ENCODE measurements at places on chromosomes 6 and 20.

DNA sequence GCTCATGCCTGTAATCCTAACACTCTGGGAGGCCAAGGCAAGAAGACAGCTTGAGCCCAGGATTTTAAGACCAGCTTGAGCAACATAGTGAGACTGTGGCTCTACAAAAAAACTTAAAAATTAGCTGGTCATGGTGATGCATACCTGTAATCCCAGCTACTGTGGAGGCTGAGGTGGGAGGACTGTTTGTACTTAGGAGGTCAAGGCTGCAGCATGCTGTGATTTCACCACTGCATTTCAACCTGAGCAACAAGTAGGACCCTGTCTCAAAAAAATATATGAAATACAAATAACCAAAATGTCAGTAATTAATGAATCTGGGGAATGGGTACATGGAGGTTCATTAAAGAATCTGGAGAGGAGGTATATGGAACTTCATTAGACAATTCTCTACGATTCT is 9.9 kb downstream of the FKBP5 start:
- DNase-seq: no peak

GRCh38 chr20:18628330-18628920 is 40.6 kb downstream of the DTD1 start:
- no peak for DNase-seq

DNA sequence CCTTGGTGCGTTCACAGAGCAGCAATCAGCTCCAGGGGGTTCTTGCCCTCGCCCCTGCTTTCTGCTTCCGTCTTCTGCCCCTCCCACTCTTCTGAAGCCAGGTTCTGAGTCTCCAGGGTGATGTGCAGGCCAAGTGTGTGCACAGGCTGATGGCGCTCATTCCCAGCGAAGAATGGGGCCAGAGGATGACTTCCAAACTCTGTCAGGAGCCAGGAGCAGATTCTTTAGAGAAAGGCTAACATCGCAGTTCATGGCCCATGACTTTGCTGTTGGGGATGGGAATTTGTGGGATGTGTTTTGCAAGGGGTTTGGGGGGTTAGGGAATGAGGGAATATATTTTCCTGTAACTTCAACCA is 56.1 kb upstream of the CCN6 start:
- DNase-seq: no peak

- no peak for DNase-seq
Observed at GRCh38 chr6:113578691-113579090, 278.5 kb upstream of the MARCKS start.

- DNase-seq: no peak
Observed at GRCh38 chr6:7114744-7115458, 7.1 kb downstream of the RREB1 start.

DNA sequence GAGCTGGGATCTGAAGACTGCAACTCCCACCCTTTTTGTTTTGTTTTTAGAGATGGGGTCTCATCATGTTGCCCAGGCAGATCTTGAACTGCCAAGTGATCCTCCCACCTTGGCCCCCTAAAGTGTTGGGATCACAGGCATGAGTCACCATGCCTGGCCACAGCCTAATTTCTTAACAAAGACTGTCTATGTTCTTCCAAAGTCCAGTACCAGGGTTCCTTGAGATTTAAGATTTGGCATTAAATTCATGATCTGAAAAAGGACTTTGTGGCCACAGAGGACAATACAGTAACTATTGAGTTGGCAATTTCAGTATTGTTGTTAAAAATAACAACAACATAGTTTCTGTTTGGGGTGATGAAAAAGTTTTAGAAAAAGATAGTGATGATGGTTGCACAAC is 28.7 kb upstream of the BEND3 start:
- no peak for DNase-seq

DNA sequence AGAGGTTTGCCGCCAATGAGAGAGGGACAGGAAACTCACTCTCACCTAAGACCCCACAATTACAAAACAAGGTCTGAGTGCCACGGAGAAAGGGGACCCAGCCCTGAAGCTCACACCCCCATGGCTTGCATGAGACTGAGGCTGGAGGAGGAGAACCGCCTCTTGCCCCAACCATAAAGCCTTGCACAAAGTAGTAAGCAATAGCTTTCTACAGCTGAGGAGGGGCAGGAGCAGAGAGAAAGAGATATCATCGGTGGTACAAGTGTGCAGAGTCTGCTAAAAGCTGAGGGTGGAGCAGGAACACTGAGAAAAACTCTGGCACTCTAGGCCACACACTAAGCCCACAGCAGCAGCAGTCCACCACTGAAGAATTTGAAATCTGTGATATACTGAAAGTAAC is 37.7 kb downstream of the OSTM1 start:
- DNase-seq: no peak

DNA sequence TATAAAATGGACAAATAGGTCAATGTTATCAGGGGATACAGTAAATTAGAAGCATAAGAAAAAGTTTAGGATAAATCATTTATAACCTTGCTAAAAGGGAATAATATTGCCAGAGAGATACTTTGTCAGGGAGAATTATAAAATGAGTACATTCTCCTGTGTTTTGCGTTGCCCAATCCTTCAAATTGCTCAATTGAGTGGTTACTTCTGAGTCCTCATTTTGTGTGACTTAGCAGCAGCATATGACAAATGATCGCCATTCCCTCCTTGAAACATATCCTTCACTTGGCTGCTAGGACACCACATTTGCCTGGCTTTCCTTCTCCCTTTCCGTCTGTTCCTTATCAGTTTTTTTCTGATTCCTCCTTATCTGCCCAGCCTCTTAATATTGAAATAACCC is 106.7 kb upstream of the FLRT3 start:
- no peak for DNase-seq

DNA sequence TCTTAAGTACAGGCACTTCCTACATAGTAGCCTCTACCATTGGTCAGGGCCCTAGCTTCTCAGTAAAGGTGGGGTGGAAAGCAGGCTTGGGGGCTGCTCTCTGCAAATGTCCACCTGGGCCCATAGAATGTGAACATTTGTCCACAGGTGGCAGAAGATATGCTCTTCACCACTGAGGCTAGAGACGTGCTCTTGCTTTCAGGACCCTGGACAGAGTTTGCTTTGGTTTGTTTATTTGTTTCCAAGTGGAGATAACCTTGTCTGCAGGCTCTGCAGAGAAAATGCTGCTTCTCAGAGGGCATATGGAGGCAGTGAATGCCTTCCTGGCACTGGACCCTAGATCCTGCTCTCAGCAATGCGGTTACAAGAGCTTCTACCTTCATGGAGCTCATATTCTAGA is 129.0 kb downstream of the F13A1 start:
- DNase-seq: no peak

GRCh38 chr6:135250234-135250633 is 69.1 kb downstream of the MYB start:
- DNase-seq: no peak

GRCh38 chr6:11632231-11632630 is 94.7 kb downstream of the TMEM170B start:
- DNase-seq: no peak

DNA sequence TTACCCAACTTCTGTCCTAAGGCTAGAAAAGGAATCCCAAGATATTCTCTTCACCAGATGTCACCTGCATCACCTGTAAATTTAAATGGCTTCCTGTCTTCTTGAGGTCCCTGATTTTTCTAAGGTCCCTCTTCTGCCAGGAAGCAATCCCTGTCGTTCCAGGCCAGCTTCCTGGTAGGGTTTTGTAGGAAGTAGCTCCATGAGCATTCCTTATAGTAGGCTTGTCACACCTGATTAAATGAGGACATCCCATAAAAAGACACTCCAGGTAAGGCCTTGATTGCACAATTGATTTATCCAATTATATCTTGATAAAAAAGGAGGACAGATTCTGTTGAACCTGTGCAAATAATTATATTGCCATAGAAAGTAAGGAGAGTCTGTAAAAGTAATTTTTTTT is 8.7 kb downstream of the RAB44 start:
- DNase-seq: no peak

- no peak for DNase-seq
Observed at GRCh38 chr6:46023216-46023915, 7.7 kb upstream of the CLIC5 start.

- no peak for DNase-seq
Observed at GRCh38 chr6:11197175-11197536, 35.3 kb downstream of the NEDD9 start.

GRCh38 chr6:161261325-161261724 is 12.5 kb downstream of the AGPAT4 start:
- no peak for DNase-seq

DNA sequence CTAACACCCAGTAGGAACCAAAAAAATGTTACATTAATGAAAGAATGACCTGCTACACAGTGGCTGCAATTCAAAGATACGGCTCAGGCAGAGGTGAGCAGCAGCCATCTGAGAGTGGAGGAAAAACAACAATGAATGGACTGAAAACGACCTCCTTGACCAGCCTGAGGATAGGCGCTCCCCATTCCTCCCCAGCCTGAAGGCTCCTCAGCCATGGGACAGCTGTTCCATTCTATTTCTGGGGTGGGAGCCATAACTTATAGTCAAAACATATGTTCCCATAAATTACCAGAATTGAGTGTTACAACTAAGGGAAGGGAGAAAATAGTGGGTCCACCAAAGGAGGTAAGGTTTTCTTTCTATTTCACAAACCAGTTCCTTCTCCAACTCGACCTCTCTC is 27.2 kb downstream of the FYN start:
- DNase-seq: no peak

- no peak for DNase-seq
Observed at GRCh38 chr6:44022671-44023352, 104.4 kb downstream of the MRPL14 start.

DNA sequence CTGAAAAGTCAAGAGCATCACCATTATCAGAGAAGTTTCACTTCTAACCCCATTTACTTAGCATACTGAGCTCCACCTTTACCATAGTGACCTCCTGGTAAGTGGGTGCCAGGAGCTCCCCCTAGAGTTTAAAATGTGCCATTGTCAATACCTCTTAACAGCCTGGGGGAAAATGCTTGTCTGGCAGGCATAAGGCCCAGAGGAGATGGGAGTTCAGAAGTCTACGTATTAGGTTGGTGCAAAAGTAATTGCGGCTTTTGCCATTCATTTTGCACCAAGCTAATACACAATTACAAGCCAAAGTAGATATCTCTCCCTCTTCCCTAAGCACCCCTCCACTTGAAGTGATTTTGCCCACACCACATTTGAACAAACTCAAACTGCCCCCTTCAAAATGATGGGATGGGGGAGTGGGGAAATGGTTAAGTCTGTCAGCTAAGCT is 919.0 kb downstream of the KIF16B start:
- no peak for DNase-seq

- no peak for DNase-seq
Observed at GRCh38 chr6:92538275-92538674, 881.1 kb downstream of the EPHA7 start.

DNA sequence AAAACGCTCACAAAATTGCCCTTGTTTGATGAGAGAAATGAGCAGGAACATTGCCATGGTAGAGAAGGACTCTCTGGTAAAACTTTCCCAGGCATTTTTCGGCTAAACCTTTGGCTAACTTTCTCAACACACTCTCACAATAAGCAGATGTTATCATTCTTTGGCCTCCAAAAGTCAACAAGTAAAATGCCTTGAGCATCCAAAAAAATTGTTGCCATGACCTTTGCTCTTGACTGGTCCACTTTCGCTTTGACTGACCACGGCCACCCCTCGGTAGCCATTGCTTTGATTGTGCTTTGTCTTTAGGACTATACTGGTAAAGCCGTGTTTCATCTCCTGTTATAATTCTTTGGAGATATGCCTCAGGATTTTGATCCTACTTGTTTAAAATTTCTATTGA is 41.1 kb upstream of the PREP start:
- DNase-seq: no peak
